Melanocyte of skin (primary cell): ENCODE measurements at places on chromosomes 2 and 18. TPM values are rescaled to one million over a fixed set of nuclear protein-coding genes. Genes with fewer than 3 reads are reported as not detected.

MAL gene
- total RNA-seq: 25.8 and 98.5 TPM in 2 replicates

MAP4K3 gene
- total RNA-seq: 55.4 and 60.7 TPM in 2 replicates

ABCG8 gene
- total RNA-seq: 0.15 TPM in 1 of 2 replicates, not detected in the other

CRYBA2 gene
- 0.31 TPM in 1 of 2 replicates, not detected in the other for total RNA-seq

RAD51AP2 gene
- not detected in 2 replicates for total RNA-seq

TUBA4B gene
- not detected in 2 replicates for total RNA-seq
